Uterus (tissue), 4 donors: ENCODE measurements at places on chromosomes 16 and 17. TPM values are rescaled to one million over a fixed set of nuclear protein-coding genes. Genes with fewer than 3 reads are reported as not detected.

DNA sequence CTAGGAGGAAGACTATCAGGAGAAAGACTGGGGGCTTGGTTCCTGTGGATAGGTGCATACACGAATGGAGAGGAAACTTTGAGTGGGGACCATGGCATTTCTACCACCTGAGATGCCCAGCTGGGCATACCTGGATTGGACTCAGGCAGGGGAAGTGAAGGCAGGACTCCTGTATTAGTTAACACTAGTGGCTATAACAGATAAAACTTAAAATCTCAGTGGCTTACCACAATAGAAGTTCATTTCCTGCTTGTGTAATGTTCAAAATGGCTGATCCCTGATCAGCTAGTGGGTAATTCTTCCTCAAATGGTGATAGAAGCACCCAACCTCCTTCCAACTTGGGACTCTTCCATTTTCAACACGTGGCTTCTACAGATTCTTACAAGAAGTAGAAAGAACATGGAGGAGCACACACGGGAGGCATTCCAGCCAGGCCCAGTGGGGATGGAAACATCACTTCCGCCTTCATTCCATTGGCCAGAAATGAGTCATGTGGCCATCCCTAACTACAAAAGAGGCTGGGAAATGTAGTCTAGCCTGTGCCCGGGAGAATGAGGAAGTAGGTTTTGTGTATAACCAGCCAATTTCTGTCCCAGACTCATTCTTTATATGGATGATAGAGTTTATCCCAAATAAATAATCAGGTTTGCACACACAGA lies 112.1 kb downstream of the UTP18 start:
- H3K27me3 ChIP-seq, result no peaks in the 10 kb centered on the region
- H3K27ac ChIP-seq, result no peak overlapping the region
- H3K4me3 ChIP-seq, result no peak overlapping the region
- DNase-seq, result no peak

- no peaks in the 10 kb centered on the region for H3K4me1 ChIP-seq
- no peak overlapping the region for H3K27ac ChIP-seq
- H3K4me3 ChIP-seq, result no peak overlapping the region
- DNase-seq, result no peak
- no peaks in the 10 kb centered on the region for H3K27me3 ChIP-seq
- no peaks in the 10 kb centered on the region for H3K36me3 ChIP-seq
These were observed 212.7 kb downstream of the CPPED1 start for GRCh38 chr16:12590963-12591362.

DNA sequence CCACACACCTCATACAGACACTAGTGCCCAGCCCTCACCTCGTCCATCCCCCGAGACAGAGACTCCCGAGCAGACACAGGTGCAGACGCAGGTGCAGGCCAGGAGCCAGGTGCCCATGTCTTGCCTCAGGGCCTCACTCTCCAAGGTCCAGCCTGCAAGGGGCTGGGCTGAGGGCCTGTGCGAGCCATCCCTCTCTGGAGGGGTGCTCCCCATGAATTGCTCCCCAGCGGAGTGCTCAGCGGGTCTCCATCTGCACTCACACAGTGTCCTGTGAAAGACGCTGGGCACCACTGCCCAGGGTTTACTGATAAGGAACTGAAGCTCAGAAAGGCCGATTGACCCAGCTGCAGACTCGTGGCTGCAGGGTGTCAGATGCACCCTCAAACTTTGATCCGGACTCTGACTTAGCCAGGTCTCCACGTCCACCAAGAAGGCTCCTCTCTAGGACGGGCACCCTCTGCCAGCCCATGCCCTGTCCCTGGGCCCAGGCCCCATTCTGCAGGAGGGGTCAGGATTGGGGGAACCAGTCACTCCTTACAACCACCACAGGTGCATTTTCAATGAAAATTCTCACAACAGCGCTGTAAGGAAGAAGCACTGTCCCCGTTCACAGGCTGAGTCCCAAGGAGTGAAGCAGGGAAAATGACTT lies 16.9 kb downstream of the POLR3K start:
- H3K36me3 ChIP-seq, result no peaks in the 10 kb centered on the region
- H3K27ac ChIP-seq, result no peak overlapping the region
- no peak for DNase-seq

- H3K4me3 ChIP-seq, result peak overlapping the region; percentile 91
- H3K4me1 ChIP-seq, result peaks cover 3% of the 10 kb centered on the region
- peak overlapping the region; percentile 92 for H3K27ac ChIP-seq
- no peaks in the 10 kb centered on the region for H3K36me3 ChIP-seq
- DNase-seq, result no peak
These were observed 740 bp downstream of the AATF start for GRCh38 chr17:36949461-36949927.

GRCh38 chr17:17988427-17988945 lies 15.8 kb downstream of the DRC3 start:
- no peaks in the 10 kb centered on the region for H3K4me1 ChIP-seq
- no peak overlapping the region for H3K4me3 ChIP-seq
- H3K36me3 ChIP-seq, result no peaks in the 10 kb centered on the region
- H3K27ac ChIP-seq, result no peak overlapping the region
- no peak for DNase-seq

DNA sequence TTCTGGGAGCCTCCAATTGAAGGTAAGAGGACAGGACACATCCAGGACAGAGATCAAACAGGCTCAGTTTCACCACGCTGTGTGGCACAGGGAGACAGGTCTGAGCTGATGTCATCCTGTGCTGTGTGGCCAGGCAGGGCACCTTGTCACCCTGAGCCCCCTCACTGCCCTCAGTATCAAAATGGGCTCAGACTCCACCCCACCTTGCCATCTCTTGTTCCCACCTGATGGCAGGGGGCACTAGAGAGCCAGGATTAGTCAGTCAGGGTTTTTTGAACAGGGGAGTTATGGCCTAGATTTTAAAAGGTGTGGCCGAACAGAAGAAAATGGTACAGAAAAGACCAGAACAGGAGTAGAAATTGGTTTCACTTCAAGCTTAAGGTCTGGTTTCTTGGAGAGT lies 2.6 kb downstream of the KAT2A start:
- H3K36me3 ChIP-seq, result no peaks in the 10 kb centered on the region
- peaks cover 9% of the 10 kb centered on the region for H3K4me1 ChIP-seq
- H3K27me3 ChIP-seq, result no peaks in the 10 kb centered on the region
- no peak for DNase-seq
- no peak overlapping the region for H3K4me3 ChIP-seq

SYT17 gene
- 1.4 TPM for total RNA-seq

GRCh38 chr16:62711797-62712196 lies 675.6 kb upstream of the CDH8 start:
- H3K27me3 ChIP-seq, result no peaks in the 10 kb centered on the region
- H3K36me3 ChIP-seq, result no peaks in the 10 kb centered on the region
- H3K27ac ChIP-seq, result no peak overlapping the region

DNA sequence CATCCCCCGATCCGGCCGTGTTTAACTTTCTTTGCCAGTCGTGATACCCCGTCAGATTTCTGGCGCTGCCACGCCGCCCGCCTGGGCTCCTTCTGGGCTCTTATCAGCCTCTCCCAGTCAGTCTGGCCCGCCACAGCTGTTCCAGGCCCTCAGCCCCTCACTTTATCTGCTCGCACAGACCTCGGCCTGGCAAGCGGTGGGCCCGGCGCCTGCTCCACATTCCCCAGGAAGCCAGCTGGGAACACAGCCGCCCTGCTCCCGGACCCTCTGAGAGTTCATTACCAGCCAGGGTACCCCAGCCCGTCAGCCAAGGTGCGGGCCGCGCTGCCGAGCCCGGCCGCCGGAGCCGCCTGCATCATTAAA lies 157.5 kb downstream of the ZNF423 start:
- no peaks in the 10 kb centered on the region for H3K27me3 ChIP-seq
- H3K27ac ChIP-seq, result peak overlapping the region; percentile 87
- H3K4me3 ChIP-seq, result no peak overlapping the region
- H3K36me3 ChIP-seq, result no peaks in the 10 kb centered on the region

USP32 gene
- 54.1 TPM for total RNA-seq

GRCh38 chr16:15671530-15672117 lies 21.6 kb downstream of the NDE1 start:
- H3K4me1 ChIP-seq, result peaks cover 13% of the 10 kb centered on the region
- H3K4me3 ChIP-seq, result no peak overlapping the region
- H3K27ac ChIP-seq, result peak overlapping the region; percentile 95
- no peak for DNase-seq

CPHXL2 gene
- not detected for total RNA-seq

CCDC92B gene
- total RNA-seq, result not detected

DNA sequence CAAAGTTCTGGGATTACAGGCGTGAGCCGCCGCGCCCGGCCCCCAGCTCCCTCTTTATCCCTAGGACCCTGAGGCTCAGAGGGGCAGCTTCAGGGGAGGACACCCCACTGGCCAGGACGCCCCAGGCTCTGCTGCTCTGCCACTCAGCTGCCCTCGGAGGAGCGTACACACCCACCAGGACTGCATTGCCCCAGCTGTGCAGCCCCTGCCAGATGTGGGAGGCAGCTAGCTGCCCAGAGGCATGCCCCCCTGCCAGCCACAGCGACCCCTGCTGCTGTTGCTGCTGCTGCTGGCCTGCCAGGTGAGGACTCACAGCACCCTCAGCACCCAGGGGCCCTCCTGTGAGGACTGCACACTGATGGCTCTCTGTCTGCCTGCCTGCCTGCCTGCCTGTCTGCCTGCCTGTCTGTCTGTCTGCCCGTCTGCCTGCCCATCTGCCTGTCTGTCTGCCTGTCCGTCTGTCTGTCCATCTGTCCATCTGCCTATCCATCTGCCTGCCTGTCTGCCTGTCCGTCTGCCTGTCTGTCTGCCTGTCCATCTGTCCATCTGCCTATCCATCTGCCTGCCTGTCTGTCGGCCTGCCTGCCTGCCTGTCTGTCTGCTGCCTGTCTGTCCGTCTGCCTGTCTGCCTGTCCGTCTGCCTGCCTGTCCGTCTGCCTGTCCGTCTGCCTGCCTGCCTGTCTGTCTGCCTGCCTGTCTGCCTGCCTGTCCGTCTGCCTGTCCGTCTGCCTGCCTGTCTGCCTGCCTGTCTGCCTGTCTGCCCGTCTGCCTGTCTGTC lies 5.0 kb downstream of the GCGR start:
- peaks cover 7% of the 10 kb centered on the region for H3K27me3 ChIP-seq
- no peak overlapping the region for H3K4me3 ChIP-seq
- H3K36me3 ChIP-seq, result no peaks in the 10 kb centered on the region

SEPTIN1 gene
- not detected for total RNA-seq

FA2H gene
- not detected for total RNA-seq

GRCh38 chr17:76574166-76574565 lies 11.5 kb downstream of the ST6GALNAC2 start:
- no peak for DNase-seq
- H3K27me3 ChIP-seq, result no peaks in the 10 kb centered on the region

GRCh38 chr17:58671969-58672368 lies 19.9 kb downstream of the TEX14 start:
- no peaks in the 10 kb centered on the region for H3K36me3 ChIP-seq
- no peaks in the 10 kb centered on the region for H3K27me3 ChIP-seq
- no peaks in the 10 kb centered on the region for H3K4me1 ChIP-seq
- H3K27ac ChIP-seq, result no peak overlapping the region
- H3K4me3 ChIP-seq, result no peak overlapping the region
- no peak for DNase-seq

CES3 gene
- 2.8 TPM for total RNA-seq

LRRC75A gene
- 2.1 TPM for total RNA-seq

DNA sequence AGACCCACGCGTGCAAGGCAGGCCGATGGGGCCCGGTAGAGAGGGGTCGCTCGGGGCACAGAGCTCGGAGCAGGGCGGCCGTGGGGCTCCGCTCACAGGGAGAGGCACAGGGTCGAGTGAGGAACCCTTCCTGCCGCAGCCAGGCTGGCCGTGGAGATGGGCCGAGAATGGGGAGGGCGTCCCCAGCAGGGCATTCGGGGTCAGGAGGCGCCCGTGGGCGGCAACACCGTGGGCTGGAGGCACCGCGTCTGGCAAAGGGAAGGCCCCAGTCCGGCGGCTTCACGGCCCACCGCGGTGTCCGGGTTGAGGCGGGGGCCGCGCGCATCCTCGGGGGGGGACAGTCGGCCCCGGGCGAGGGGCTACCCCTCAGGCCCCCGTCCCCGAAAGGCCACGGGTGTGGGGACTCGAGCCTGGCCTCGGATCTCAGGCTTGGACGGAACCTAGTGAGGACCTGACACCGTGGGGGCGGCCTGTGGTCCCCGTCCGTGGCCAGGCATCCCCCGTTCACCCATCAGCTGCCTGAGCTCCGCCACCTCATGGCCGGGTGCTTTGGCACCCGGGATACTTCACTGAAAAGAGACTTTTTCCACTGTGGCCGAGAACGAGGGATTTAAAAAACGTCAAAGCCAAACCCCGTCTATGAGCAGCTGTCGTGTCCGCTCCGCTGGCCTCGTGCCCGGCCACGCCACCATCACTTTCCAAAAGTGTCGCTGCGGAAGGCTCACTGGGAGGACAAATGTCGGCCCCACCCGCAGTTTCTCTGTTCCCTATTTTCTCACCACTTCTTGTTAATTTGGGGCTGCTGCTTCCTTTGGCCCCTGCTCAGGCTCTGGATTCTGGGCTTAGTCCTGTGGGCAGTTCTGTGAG lies 73.6 kb downstream of the METRNL start:
- no peak overlapping the region for H3K4me3 ChIP-seq
- no peak overlapping the region for H3K27ac ChIP-seq
- DNase-seq, result no peak
- no peaks in the 10 kb centered on the region for H3K27me3 ChIP-seq
- H3K4me1 ChIP-seq, result no peaks in the 10 kb centered on the region

- no peak overlapping the region for H3K27ac ChIP-seq
- no peaks in the 10 kb centered on the region for H3K4me1 ChIP-seq
- H3K4me3 ChIP-seq, result no peak overlapping the region
These were observed 36.0 kb downstream of the ARHGAP27 start for GRCh38 chr17:45396496-45397205.

- H3K4me3 ChIP-seq, result no peak overlapping the region
- no peaks in the 10 kb centered on the region for H3K4me1 ChIP-seq
- DNase-seq, result no peak
- H3K27ac ChIP-seq, result no peak overlapping the region
- no peaks in the 10 kb centered on the region for H3K27me3 ChIP-seq
These were observed 28.4 kb upstream of the MED13 start for GRCh38 chr17:62093188-62094155.

GRCh38 chr17:63929860-63930766 lies 2.0 kb downstream of the CD79B start:
- no peaks in the 10 kb centered on the region for H3K36me3 ChIP-seq
- H3K4me3 ChIP-seq, result no peak overlapping the region
- no peak for DNase-seq
- H3K4me1 ChIP-seq, result no peaks in the 10 kb centered on the region
- peak overlapping the region; percentile 58 for H3K27ac ChIP-seq

GRCh38 chr17:49486012-49486641 lies 9.0 kb upstream of the NGFR start:
- H3K27ac ChIP-seq, result no peak overlapping the region
- DNase-seq, result no peak
- no peaks in the 10 kb centered on the region for H3K27me3 ChIP-seq
- no peaks in the 10 kb centered on the region for H3K36me3 ChIP-seq
- no peak overlapping the region for H3K4me3 ChIP-seq
- H3K4me1 ChIP-seq, result no peaks in the 10 kb centered on the region

ADORA2B gene
- not detected for total RNA-seq

DNA sequence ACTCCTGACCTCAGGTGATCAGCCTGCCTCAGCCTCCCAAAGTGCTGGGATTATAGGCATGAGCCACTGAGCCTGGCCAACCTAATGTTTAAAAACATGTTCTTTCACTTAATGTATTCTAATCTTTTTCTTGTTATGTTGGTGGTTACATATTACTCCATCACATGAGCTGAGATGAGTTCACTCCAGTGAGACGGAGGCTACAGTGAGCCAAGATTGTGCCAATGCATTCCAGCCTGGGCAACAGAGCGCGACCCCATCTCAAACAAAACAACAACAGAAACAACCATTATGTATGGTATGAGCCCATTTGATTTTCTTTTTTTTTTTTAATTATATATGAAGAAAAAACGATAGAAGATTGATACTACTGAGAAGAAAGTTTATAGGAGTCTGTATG lies 39.6 kb downstream of the SLC39A11 start:
- H3K36me3 ChIP-seq, result no peaks in the 10 kb centered on the region
- no peak overlapping the region for H3K4me3 ChIP-seq
- H3K4me1 ChIP-seq, result no peaks in the 10 kb centered on the region
- H3K27ac ChIP-seq, result no peak overlapping the region
- no peak for DNase-seq
- H3K27me3 ChIP-seq, result no peaks in the 10 kb centered on the region
